Activated CD4-positive, alpha-beta memory T cell treated with anti-CD3 and anti-CD28 coated beads for 36 hours (primary cell): ENCODE measurements at places on chromosomes 13 and 19. TPM values are rescaled to one million over a fixed set of nuclear protein-coding genes. Genes with fewer than 3 reads are reported as not detected.

DNA sequence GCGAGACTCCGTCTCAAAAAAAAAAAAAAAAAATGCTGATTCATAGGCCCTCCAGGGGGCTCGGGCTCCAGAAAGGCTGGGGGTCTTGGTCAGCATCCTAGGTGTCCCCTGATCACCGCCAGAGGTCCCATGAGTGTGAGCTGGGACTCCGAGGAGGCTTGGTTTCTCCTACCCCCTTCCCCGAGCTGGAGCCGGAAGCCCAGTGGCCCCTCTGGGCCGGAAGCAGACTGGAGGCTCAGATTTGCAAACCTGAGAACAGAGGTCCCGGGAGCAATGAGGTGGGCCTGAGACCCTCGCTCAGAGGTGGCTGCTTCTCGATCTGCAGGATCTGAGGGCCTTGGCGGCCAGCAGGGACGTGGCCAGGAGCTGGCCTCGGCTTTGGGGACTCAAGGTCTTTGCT is 41.5 kb downstream of the EFNA2 start:
- DNase-seq, result no peak

DNA sequence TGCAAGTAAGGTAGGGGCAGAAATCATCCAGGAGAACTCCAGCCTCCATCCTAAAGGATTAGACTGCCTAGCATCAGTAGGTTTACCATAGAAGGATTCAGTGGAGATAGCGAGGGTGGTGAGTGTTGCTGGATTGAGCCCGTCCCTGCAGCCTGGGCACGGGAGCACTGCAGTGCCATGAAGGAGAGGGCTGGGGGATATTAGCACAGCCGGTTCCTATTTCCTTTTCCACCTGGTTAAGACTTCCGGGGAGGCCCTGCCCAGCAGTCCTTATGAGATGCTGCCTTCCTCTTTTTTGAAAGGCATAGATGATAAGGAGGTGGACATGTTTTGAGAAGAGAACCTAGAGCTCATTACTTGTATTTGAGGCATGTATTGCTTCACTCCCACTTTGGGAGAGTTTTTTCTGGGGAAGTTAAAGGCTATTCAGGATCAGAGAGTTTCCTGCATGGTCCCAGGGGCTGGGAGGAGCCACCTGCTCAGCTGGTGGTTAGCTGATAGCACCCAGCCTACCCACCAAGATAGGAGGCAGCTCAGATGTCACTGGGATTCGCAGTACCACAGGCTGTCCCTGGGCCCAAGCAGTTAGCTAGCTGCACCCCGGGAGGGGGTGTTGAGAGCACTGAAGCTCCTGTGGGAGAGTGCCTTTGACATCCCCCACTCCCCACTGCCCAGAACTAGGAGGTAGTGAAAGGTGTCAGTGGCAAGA is 17.2 kb downstream of the ACTN4 start:
- DNase-seq, result no peak

DNA sequence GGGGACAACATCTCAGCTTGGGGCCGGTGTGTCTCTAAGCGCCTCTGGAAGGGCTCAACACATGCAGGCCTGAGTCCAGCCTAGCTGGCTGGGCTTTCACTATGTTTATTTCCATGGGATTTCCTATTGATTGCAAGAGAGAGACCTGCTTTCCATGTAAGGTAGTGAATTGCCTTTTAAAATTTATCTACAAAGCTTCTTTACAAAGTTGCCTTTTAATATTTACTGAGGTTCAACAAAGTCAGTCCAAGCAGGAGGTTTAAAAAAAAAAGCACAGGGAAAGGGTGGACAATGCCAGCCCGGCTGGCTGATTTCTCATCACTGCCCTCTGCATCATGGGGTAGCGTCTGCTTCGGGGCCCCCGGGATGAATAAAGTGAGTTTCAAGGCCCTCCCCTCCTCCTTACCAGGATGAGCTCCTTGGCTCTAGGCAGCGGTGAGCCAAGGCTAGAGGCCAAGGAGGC is 15.8 kb downstream of the TLE2 start:
- no peak for DNase-seq

- DNase-seq, result no peak
These were observed 3.5 kb upstream of the TBC1D4 start for GRCh38 chr13:75485286-75486062.

GRCh38 chr19:18108897-18109296 is 11.3 kb downstream of the MAST3 start:
- no peak for DNase-seq

DNA sequence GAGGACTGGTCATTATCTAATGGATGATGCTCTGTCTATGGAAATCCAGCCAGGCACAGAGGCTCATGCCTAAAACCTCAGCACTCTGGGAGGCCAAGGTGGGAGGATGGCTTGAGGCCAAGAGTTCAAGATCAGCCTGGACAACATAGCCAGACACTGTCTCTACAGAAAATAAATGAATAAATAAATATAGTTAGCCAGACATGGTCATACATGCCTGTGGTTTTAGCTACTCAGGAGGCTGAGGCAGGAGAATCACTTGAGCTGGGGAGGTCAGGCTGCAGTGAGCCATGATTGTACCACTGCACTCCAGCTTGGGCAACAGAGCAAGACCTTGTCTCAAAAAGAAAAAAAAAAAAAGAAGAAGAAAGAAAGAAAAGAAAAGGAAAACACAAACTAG is 234.7 kb downstream of the TSHZ3 start:
- DNase-seq, result no peak

GRCh38 chr19:2517881-2518601 is 42.1 kb downstream of the GADD45B start:
- no peak for DNase-seq

DNA sequence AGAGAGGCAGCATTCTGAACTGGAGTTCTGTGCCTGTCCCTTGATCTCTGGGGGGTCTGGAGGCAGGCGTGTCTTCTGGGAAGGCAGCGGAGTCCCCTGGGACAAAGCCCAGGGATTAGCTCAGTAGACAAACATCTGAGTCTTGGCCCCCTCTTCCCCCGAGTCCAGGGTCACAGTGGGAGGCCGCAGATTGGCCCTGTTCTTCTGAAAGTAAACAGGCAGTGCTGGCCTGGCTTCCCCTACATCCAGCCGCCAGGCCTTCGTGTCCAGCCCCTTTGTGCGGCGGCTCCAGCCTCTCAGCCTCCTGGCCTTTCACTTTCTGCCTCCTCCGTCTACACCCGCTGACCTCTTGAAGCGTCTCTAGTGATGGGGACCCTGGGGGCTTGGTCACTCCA is 989 bp downstream of the NFILZ start:
- DNase-seq, result no peak

DNA sequence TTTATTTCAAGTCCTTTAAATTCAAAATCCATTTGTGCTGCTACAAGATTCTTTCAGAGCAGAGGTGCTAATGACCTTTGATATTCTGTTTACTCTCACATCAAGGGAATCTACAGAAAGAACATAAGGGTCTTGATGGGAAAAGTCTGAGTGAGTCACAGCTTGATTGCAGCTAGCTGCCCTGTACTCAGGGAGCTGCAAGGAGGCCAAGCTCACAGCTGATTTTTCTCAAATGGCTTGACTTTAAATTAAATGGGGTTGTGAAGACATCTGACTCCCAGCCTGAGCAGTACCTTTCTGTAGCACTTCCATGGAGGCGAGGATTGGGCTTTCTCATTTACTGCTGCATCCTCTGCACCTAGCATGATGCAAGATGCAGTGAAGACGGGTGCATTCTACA is 62.5 kb downstream of the RAP2A start:
- DNase-seq, result no peak

Gene MYBPC2
- total RNA-seq, result 0.94 TPM

Gene ACP7
- 0.15 TPM for total RNA-seq

Gene SLC5A5
- total RNA-seq, result 1.0 TPM
